Esophagus squamous epithelium (tissue), 5 donors: ENCODE measurements at places on chromosomes 11 and 22.

DNA sequence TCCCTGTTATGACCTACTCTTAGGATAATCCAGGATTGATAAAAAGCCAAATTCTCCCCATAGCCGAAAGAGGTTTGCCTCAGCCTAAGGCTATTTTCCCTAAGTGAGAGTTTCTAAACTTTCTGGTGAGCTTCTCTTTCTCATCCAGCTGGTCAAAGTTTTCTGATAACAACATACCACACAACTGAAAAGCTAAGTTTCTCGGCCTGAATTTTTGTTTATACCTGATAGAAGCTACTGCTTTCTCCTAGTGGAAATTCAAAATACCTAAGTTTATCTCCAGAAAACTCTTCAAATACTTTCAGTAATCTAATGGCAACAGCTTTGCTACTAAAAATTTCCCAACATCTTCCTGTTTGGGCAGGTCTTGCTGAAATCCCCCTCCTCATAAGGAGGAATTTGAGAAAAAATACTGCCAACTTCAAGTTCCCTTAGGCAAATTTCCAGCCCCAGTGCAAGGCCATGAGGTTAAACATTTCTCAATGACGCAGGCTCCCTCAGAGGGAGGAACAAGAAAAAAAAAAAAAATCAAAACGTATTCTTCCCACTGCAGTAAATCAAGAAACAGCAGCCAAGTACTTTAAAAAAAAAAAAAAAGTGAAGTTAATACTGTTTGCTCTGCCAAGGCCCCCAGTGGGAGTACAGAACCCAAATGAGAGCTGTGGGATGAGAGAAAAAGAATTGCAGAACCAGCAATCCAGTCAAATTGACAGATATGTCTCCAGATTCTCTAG is 127.0 kb downstream of the MRTFA start:
- DNase-seq, result no peak

- no peak for DNase-seq
Observed at GRCh38 chr11:71357414-71357813, 90.8 kb downstream of the DHCR7 start.

DNA sequence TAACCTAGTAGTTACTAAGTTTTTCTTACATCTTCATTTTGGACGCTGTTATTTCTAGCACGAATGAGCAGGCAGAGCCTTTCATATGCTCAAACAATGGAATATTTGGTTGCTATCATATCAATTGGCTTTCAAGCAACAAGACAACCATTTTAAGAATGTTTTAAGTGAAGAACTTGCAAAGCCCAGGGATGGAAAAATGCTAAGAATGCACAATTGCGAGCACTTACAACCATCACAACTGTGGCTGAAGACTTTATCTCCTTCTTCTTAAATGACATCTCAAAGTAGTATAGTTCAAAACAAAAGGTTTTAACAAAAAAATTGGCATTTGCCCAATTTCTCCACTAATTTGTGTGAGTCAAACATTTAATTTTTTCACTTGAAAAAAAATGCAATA is 8.3 kb upstream of the MMP1 start:
- no peak for DNase-seq

DNA sequence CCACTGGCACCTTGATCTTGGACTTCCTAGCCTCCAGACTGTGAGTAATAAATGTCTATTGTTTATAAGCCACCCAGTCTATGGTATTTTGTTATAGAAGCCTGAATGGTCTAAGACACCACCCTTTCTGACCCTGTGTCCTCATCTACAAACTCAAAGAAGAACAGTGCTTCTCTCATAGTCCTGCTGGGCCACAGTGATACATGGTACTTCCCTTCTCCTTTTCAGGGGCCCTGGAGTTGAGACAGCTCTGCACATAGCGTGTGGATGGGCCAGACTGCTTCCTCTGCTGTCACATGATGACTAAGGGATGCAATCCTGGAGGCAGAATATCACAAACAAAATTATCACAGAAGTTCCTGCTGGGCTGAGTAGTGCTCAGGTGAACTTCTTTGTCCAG is 5.0 kb downstream of the KCNJ11 start:
- DNase-seq, result no peak

GRCh38 chr11:14148653-14149273 is 186.2 kb downstream of the SPON1 start:
- DNase-seq, result no peak

DNA sequence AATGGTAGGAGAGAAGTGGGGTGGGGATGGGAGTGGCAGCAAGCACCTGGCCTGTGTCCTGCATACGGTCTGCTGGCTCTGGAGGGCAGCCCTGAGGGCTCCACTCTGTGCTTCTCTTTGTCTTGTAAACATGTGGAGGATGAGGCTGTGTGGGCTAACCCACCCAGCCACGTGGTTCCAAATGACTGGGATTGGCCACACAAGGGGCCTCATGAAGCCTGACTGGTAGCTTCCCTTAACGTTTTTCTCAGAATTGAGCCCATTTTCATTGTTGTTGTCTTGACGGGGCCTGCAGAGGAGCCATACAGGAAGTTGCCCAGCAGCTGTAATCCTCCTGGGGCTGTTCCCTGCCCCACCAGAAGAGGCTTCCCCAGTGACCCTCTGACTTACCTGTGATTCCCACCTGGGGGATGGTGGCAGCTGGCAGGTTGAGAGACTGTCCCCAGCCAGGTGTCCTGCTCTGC is 18.0 kb downstream of the DERL3 start:
- no peak for DNase-seq

- no peak for DNase-seq
Observed at GRCh38 chr11:124892750-124893454, 4.8 kb downstream of the ROBO4 start.

DNA sequence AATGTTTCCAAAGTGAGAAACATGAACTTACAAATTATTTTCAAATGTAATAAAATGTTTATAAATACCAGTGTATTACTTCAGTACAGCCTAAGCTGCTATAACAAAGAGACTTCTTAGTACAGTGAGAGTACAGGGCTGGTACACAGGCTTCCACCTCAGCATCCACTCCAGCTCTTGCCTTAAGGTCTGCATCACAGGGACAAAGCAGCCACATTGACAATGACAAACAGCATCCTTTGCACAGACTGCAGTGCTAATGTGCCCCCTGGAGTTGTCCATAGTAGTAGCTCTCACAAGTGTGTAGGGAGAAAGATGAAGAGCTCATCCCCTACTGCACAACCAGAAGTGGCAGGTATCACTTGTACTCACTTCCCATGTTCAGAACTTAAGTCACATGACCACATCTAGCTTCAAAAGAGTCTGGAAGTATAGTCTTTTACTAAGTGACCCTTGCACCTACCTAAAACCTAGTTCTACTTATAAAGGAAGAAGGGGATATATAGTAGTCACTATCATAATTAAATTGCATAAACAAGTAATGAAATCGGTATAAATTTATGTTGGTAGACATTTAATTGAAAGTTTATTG is 10.7 kb upstream of the LIPT2 start:
- DNase-seq, result no peak

DNA sequence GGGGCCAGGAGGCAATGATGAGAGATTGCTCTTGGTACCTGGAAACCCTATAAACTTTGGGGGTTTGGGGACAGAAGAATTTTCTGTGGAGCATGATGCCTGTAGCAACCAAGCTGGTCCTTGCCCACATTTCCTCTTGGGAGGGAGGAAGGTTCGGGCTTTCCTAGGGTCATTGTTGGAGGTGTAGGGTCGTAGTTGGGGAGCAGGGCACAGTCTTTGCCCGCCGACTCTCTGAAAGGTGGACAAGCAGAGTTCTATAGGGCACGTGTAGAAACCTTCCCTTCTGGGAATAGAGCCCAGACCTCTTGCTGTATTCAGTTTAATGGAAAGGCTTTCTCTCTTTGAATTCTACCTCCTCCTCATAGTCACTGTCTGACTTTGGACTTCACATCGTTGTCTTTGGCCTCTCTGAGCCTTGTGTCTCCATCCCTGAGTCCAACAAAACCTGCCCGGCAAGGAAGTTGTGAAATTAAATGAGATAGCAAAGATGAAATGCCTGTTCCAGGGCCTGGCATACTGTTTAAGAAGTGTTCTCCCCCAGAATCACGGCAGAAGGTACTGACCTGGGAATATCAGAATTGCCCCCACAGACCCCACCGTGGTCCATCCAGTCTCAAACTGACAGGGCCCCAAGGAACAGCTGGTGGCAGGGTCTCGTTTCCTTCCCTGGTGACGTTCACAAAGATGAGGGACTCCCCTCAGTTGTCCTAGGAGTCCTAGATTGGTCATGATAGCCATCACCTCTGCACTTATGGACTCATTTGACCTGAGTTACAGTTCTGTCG is 1.6 kb downstream of the PRDM11 start:
- DNase-seq, result no peak

DNA sequence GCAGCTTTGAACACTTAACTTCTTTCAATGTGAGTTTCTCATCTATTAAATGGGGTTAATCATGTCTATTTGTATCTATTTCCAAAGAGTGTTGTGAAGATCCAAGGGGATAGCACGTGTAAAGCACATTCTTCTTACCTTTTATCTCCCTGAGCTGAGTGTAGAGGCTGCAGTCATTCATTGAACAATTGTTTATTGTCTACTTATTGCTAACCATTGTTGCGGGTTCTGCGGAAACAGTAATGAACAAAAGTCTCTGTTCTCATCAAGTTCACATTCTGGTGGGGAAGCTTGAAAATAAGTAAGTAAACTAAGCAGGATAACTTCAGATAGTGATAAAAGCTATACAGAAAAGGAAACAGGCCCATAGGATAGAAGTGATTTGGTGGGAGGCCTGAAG is 27.4 kb upstream of the PLET1 start:
- DNase-seq, result no peak

- no peak for DNase-seq
Observed at GRCh38 chr11:45102810-45103621, 43.4 kb upstream of the PRDM11 start.

DNA sequence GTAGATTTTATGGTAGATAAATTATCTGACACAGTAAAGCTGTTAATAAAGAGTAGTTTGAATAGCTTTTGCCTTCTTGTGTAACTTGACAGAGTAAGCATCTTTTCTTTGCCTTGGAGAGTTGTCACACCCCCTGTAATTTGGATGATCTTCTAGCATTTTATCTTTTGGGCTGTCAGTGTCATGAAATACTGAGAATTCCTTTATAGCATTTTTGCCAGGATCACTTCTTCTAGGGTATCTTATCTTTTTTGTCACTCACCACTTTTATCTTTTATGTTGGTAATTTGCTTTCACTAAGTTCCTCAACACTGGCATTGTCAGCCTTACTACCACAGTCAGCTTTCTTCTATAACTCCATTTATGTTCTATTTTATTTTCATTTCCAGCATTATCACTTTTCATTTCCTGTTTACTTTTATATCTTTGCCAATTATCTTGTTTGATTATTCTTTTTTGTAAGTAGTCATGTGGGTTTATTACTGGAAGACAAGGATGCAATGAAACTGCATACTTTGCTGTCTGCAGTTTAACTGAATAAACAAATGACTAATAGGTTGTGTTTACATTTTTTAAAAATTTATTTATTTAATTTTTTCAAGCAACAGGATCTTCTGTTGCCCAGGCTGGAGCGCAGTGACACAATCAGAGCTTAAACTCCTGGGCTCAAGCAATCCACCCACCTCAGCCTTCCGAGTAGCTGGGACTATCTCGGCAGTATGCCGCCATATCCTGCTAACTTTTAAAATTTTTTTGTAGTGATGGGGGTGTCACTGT is 28.1 kb upstream of the ACAT1 start:
- no peak for DNase-seq

DNA sequence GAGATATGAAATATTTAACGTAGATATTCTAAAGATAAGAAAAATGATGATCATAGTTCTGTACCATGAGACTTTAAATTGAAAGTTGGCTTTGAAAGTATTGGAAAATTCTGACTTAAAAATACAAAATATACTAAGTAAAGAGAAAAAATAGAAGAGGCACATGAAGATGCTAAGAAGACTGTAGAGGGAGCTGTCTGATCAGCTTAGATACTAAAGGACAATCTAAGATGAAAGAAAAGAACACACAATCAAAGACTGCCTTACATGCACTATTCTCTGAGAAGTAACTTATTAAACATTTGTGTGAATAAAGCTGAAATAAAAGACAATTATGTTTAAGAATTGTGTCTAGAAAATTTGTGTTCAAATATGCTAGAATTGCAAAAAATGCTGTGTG is 55.1 kb downstream of the RBMXL2 start:
- DNase-seq, result no peak

DNA sequence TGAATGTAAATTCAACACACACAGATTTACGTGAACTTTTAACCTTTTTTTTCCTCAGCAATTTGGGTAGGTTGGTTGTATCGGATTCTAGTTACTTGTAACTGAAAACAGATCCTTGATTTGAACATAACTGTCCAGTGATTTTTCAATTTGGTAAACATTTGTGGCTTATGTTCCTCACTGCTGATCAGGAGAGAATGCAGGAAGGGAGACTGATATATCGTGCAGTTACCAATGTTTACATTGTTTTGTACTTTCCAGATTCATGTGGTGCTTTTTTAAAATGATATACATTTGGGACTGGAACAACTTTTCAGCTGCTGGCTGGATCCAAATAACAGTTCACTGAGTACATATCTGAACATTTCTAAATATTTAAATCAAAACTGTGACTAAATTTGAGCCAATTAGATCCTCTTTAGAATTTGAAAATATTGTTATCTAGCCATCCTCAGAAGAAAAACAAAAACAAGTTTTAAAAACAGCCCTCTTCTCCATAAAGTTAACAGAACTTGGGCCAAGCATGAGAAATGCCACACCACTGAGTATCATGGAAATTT is 84.3 kb upstream of the MTMR2 start:
- DNase-seq, result no peak

DNA sequence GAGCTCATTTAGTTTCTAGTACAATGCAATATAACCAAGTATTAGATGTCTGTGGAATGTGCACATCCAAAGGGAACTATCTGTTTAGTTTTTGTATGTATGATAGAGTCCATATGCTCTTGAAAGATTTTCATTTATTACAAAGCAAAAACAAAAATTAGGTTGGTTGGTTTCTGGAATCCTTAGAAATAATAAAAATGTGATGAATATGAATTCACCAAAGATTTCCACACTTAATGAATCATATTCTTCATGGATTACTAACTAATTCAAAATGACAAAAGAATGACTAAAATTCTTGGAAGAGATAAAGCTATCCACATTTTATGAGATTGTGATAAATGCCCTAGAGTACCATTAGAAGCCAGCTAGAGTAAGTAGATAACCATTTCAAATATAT is 261.1 kb downstream of the SBF2 start:
- DNase-seq, result no peak

GRCh38 chr11:31127290-31127689 is 242.2 kb downstream of the DCDC1 start:
- no peak for DNase-seq

- DNase-seq, result no peak
Observed at GRCh38 chr11:82872377-82873150, 27.7 kb downstream of the PRCP start.
